ENCODE measurements at places on chromosomes 5 and 9.

- no peak for DNase-seq
Measured at GRCh38 chr9:130987738-130988399, 21.1 kb upstream of the LAMC3 start.

DNA sequence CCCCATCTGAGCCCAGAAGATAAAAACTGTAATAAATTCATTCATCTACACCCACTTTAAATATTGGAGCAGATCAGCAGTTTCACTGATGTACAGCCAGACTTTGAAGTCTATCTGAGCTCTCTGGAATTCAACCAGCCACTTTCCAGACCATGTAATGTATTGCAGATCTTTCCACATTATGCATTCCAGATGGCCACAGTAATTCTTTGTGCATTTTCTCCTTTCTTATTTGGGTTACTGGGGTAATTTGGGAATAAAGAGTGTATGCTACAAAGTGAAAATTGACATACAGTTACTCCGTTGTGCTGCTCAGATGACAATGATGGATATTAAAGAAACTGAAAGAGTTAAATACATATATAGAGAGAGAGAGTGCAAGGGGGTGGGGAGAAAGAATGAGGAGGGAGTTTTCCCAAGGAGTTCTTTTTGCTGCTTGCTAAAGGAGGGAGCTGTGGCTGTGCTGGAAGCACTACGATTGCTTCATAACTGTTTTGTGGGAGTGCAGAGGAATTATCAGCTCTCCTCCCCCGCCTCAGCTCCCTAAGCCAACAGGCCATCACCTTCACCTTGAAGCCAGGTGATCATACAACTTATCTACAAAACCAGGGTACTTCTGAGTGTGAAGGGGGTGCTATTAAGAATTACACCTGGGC lies 152.8 kb downstream of the GAS1 start:
- no peak for DNase-seq

- no peak for DNase-seq
Measured at GRCh38 chr9:99778308-99778707, 43.4 kb upstream of the NR4A3 start.

DNA sequence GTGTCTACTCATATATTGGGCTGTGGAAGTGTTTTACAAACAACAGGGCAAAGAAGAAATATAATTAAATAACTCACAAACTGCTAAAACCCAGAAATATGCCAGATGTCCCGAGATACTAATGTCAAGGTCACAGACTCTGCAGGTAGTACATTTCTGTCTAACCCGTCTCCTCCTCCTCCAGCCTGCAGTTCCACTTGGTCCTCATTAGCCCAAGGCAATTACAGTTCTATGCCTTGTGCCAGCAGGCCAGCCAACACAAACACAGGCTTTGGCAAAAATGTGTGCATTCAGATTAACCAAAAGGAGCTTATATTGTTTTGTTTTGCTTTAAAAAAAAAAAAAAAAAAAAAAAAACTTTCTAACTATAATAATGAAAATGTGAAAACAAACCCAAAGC lies 148.8 kb downstream of the MYO10 start:
- DNase-seq = no peak

- no peak for DNase-seq
Measured at GRCh38 chr9:29449306-29449705, 1876.0 kb upstream of the C9orf72 start.

GRCh38 chr5:139457241-139457640 lies 5.3 kb downstream of the ECSCR start:
- DNase-seq = no peak

DNA sequence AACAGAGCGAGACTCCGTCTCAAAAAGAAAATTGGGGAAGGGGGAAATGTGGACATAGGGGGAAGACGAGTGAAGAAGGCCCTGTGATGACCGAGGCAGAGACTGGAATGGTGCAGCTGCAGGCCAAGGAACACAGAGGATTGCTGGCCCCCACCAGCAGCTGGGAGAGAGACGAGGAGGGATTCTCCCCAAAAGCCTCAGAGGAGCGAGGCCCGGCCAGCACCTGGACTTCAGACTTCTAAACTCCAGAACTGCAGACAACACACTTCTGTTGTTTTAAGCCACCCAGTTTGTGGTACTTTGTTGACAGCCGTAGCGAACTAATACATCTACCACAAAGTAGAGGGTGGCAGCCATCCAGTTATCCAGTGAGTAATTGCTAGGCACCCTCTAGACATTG lies 124.6 kb downstream of the ATPSCKMT start:
- no peak for DNase-seq

Data from stimulated activated CD4-positive, alpha-beta T cell treated with anti-CD3 and anti-CD28 coated beads, Interleukin-4, amount 100 ng/mL, for 1 hour (primary cell).